ENCODE measurements at places on chromosomes 2 and 18.

- DNase-seq: no peak
Observed at GRCh38 chr18:58378411-58379379, 250.2 kb downstream of the ALPK2 start.

DNA sequence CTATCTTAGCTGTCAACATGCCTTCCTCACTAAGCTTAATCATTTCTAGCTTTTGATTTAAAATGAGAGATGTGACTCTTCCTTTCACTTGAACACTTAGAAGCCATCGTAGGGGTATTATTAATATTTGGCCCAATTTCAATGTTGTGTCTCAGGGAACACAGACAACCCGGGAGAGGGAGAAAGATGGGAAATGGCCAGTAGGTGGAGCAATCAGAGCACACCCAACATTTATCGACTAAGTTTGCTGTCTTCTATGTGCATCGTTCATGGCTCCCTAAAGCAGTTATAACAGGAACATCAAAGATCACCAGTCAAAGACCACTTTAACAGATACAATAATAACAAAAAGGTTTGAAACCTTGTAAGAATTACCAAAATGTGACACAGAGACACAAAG lies 110.2 kb downstream of the OLA1 start:
- DNase-seq: no peak

DNA sequence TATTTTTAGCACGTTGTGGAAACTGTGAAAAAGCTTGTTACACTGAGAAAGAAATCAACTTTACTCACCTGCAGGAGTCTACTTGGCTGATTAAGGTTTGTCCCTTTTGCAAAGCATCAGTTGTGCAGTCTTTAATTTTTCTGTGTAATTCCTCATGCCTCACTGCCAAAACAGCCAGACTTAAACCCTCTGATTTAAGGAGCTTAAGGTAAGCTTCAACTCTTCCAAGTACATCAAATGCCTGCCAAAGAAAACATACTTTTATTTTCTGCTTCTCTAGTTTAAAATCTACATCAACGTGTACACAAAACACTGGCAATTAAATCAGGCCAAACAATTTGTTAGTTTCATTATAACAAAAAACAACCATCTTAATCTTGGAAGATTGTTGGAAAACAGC lies 98.0 kb upstream of the TTN start:
- DNase-seq: no peak

DNA sequence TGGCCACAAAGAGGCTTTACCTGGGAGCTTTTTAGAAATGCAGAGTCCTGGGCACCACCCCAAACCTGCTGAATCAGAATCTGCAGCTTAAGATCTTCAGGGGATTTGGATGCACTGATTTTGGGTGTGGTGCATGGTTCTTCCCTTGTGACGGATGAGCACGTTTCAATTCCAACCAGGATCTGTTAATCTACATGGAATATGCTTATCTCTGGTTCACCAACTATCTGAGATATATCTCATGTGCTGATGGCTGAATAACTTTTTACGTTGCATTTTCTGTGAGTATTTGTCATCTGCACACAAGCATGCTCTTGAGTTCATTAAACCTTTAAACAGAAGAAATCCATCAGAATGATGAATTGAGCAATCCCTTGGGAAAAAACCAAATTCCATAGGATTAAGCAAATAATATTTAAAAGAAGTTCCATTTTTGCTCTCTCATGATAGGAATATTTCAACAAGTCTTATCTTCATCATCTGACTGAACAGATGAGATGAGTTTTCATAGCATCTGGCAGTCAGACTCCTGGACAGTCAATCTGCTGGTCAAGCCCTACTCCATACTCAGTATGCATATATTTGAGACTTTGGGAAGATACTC lies 120.6 kb downstream of the PLB1 start:
- no peak for DNase-seq

DNA sequence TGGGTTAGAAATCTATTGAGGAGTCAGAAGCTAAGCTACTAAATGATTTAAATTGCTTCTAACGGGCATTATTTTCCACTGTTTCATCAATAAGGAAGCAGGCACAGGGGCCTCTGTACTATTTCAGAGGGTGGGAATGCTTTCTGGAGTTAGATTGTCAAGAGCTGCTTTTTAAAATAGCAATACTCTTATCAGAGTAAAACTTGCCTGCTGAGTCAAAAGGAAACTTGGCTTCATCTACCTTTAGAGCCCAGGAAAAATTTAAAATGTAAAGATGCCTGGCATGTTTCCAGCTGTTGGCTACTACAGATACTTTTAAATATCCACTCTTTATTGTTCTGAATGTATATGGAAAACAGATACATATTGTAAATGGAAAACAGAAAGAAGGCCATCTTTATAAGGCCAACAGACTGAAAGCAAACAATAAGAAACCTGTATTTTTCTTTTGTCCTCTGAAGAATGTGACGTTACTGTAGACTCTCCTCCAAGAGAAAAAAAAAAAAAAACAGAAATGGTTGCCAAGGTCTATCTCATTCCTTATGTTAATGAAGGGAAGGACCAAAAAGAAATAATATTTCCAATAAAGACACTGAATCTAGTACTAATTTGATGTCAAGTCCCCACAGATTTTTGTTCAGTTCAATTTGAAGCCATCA lies 79.1 kb downstream of the FIGN start:
- no peak for DNase-seq

DNA sequence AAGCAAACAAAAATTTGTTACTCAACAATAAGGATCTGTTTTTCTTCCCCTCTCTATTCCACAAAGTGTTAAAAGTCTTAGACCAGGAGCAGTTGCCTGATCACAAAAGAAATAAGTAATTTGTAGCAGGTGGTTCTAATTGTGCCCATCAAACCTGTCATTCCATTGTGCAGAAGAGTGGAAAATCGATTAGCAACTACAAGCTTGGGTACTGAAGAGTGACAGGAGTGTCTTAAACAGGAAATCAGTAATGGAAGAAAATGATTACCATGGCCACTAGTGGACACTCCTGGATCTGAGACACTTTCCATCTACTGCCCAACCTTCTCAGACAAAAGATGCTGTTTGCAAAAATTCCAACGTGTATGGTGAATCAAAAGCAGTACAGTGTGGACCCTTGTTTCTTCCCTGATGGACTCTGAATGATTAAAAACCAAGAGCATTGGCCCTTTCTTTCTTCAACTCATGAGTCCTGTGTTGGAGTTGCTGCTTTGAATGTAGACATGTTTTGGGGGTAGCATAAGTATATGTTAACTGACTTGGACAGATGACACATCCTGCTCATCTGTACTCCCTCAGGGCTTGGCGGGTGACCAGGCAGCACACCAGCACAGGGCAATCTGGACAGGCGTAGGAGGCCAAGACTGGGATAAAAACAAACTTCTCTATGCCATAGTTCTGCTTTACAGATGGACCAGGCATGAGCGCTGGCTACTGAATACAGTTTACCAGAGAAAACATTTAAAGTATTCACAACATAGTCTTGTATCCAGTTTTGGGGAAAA lies 51.9 kb downstream of the PLA2R1 start:
- no peak for DNase-seq

GRCh38 chr2:196249171-196249570 lies 77.8 kb upstream of the STK17B start:
- no peak for DNase-seq

DNA sequence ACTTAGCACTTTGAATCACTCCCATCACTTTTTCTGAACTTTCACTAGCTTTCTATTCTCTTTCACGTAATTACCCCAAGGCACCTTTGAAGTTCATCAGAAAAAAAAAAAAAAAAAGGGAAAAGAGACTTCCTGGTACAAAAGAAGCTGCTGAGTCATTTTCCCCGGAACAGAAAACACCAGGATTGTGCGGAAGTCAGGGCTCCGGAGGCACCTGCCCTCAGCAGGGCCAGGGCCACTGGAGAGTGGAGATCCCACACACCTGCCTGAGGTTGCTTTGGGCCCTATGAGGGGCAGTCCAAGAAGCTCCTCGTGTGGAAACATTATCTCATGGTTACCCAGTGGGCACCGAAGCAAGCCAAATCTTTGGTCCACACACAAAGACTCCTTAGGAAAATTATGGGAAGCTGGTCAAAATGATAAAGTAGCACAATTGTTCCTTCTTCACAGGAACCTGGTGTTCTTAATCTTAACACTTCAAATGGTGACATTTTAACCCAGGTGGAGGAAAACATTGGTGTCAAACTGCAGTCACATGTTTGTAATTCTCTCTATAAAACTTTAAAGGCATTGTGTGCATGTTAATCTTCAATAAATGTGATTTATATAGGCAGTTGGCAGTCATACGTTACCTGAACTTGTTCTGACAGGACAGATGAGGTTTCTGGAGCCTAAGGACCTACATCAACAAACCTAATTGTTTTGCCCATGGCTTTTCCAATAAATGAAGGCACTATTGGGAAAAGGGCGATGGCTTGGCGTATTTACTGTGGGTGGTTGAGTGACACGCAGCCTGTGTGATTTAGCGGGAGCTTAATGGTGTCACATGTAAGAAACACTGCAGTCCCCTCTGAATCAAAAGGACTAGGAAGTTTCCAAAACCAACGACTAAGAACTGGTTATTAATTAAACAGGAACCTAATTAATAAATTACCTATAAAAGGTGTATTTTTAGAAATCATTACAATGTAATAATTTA lies 23.4 kb upstream of the FAM110C start:
- no peak for DNase-seq

- no peak for DNase-seq
Observed at GRCh38 chr2:40433736-40434135, 18.2 kb downstream of the SLC8A1 start.

GRCh38 chr18:57437766-57438671 lies 2.8 kb downstream of the ONECUT2 start:
- peak; percentile 67 for DNase-seq

DNA sequence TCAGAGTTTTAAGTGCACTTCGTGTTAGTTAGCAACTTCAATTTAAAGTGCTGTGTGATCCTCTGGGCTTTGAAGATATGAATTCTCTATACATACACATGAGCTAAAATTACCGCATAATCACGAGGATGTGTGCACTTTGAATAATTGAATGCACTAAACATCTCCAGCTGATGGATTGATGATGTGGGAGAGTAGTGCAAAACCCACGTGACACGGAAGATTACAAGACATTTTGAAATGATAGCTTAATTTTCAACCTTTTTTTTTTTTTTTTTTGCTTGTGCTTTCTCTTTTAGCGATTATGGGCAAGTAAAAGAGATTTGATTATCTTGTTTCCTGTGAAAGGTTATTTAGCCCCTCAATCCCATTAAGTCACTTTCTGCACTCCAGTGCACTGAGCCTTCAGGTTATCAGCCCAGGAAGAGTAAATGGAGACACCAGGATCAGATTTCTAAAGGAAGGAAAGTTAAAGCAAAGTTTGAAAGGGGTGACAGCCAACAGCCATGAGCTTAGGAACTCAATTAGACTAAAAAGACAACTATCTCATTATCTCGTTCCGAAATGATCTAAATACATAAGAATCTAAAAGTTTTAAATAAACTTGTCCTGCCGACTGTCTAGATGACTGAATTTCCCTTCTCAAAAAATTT lies 81.6 kb downstream of the CDK15 start:
- DNase-seq: no peak

DNA sequence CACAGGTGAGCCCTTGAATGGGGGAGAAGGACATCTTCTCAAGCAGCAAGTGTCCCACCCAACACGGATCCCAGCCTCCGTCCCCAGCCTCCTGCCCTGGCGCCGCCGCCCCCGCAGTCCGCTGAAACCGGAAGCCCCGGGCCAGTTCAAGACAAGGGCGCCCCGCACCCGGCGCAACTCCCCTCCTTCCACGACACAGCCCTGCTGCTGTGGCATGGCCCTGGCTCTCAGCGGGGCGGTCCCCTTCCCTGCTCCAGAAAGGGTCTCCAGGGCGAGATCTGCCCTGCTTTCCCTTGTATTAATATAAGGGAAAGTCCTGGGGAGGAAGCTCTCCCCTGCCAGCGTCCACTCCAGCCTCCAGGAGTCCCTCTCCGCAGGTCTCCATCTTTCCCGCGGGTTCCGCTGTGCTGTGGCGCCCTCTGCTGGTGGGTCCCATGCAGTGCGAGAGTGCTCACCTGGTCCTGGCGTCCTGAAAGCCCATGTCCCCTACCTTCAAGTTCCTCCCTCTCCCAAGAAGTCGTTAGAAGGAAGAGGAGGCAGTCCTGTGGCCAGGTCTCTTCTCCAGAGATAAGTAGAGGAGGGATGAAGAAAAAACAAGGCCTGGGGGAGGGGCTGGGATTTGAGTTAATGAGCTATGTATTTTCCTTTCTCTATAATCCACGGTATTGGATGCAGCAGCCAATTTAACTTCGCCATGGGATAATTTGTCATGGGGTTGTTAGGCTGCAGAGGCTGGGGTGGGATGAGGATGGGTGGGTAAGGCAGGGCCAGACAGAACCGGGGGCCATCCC lies 176.0 kb downstream of the SMAD2 start:
- peak; percentile 84 for DNase-seq

GRCh38 chr2:215866606-215867005 lies 146.7 kb downstream of the MREG start:
- DNase-seq: no peak

DNA sequence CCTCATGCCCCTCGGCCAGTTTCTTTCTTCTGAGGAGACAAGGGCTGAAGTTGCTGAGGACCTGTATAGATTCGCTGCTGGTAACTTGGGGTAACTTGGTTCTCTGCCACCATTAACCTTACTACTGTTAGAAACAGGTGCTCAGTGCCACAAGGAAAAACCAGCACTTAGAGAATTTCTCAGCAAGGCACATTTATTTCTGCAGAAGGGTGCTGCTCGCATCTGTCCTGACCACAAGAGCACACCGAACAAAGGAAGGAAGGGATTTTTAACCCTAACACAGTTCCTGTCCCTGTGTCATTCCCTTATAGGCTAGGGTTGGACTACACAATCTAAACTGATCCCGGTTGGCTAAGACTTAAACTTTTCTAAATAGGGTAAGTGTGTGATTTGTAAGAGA lies 154.1 kb downstream of the SOCS6 start:
- DNase-seq: no peak

DNA sequence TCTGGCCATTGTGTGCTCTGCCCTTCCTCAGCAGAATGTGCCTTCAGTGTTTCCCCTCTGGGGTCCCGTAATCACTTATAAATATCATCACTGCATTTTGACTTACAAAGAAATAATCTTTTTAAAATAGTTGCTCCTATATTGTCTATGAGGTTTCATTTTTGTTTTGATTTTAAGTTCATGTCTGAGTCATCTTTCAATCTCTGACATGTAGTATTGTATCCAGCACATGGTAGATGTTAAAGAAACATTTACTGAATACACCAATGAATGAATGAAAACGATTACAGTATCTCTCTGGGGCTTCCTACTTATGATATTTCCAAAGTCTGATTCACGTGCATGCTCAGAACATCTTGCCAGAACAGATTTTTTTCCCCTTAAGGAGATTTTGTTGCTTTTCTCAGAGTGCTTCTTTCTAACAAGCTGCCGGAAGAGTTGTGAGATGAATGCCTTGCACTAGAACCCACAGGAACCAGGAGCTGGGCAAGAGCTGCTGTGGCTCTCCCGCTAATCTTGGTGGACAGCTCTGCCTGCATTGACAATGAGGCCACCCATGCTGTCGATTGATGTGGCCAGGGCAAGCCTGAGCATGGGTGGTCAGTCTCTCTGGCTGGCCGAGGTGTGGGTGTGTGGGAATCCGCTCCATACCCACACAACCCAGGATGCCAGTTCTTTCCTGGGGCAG lies 199.4 kb downstream of the CYRIA start:
- DNase-seq: no peak
